Right renal pelvis (tissue), 4 donors: ENCODE measurements at places on chromosomes 11 and 22.

GRCh38 chr11:5536482-5536881, 11.9 kb downstream of the OR52H1 start:
- no peak for DNase-seq

GRCh38 chr22:43213962-43214361, 27.0 kb upstream of the TTLL12 start:
- no peak for DNase-seq

GRCh38 chr11:9796854-9797253, 133.0 kb downstream of the SWAP70 start:
- DNase-seq = no peak

DNA sequence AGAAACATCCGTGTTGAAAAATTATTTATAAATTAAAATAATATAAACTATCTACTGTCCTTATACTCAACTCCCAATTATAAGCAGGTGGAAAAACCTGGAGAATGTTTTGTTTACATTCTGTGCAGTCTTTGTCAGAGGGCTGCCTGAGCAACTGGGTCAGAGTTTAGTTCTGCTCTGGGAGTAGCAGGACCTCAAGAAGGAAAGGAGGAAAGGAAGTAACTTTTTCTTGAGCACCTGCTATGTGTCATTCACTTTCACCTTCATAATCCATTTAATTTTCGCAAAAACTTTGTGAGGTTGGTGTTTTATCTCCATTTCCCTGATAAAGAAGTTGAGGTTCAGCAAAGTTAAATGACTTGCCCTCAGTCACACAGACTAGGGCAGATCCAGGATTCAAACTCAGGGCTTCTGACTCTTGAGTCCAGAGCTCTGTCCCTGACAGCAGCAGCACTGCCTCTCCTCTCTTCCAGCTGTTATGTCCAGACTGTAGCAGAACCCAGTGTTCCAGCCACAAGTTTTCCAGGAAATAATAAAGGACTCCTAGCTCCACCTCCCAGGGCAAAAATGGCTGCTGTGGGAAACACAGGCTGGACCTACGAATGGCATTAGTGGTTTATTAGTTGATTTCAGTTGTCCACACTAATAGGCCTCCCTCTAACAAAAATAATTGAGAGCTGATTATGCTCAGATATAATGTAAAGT, 6.4 kb downstream of the CD3E start:
- DNase-seq = no peak

- DNase-seq = no peak
These were observed 57.4 kb downstream of the BCL2L13 start for GRCh38 chr22:17695986-17696385.
